Hippocampal formation (tissue), 2 donors: ENCODE measurements at places on chromosomes 1 and 21.

DNA sequence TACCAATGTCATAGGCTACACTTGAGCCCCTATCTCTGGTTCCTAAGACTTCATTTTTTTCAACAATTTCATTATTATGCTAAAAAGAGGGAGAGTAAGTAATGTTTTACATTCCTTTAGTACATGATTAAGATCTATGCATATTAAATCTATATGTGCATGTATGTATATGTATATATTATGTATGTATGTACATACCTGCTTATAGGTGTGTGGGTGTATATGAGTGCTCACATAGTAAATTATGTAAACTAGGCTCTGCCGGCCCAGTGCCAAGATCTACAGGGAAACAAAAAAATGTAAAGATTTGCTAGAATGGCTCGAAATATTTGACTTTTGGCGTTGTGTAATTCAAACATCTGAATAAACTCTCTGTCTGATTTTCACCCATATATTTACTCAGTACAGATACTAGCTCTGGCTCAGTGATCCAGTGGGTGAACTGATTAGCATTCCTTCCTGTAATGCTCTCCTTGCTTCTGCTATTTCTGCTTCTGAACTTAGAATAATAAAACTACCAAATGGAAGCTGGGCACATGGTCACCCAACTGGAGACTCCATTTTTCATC, 113.1 kb upstream of the FGGY start:
- no peak for DNase-seq

GRCh38 chr1:236395230-236395946, 1.3 kb downstream of the EDARADD start:
- DNase-seq = no peak

- no peak for DNase-seq
These were observed 97.4 kb upstream of the GFI1 start for GRCh38 chr1:92583821-92584760.

GRCh38 chr1:244817415-244817894, 18.0 kb upstream of the COX20 start:
- DNase-seq = no peak

- no peak for DNase-seq
These were observed 49.5 kb upstream of the DNAJC6 start for GRCh38 chr1:65259816-65260215.

DNA sequence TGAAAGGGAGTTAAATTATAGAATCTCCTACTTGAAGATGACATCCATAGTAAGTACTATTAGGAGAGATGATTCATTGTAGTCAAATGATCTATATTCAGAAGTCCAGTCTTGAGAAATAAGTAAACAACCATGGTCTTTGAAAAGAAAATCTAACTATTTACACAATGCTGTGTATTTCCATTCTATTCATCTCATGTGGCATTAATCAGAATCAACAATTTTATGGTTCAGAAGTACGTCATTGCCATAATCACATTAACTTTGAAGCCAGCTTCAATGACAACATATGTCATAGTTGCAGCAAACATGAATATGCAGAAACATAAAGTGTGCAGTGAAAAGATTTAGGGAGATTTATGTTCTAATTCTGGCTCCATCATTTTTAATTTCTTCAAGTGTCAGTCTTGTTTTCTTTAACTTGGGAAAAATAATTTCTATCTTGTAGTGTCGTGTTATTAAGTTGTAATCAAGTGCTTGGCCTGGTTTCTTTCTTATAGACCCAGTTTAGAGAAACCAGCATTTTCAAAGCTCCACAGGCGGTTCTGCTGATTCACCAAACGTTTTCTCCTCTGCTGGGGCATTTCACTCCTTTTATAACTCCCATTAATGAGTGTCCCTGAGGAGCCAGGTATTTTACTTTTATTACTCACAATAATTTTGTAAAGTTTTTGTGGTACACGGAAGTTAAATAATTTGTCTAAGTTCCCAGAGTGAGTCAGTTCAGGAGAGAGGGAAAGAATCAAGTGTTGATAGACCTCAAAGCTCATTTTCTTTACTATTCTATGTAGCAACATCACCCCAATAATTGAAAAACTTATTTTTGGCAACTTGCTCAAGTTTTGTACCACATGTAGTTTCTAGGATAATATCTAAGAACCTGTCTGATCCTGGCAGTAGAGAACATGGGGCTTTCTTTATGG, 35.9 kb upstream of the PTGS2 start:
- no peak for DNase-seq

DNA sequence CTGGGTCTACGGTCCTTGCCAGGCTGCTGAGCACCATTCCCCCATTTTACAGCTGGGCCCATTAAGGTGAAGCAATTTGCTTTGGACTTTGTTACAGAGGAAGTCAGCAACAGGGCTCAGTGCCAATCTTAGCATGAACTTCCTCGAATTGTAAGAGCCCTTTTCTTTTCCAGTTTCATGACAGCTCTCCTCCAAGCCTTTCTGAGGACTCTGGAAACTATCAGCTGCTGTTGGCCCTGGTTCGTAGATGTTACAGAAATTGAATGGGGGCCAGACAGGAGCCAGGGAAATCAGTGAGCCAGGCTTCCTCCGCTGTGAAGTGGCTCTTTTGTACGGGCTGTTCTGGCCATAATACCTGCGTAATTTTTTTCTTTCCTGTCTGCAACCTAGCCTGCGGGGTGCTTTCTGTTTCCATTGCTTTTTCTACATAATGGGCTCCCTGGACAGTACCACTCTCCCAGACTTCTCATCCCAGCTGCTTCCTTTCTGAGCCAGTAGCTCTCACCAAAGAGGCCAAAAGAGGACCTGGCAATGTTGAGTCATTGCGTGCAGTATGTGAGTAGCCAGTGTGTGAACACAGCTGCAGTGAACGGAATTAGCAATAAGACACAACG, 386.3 kb downstream of the DISC1 start:
- no peak for DNase-seq

- peak; percentile 3 for DNase-seq
These were observed 1.2 kb downstream of the NEGR1 start for GRCh38 chr1:72281144-72281543.

DNA sequence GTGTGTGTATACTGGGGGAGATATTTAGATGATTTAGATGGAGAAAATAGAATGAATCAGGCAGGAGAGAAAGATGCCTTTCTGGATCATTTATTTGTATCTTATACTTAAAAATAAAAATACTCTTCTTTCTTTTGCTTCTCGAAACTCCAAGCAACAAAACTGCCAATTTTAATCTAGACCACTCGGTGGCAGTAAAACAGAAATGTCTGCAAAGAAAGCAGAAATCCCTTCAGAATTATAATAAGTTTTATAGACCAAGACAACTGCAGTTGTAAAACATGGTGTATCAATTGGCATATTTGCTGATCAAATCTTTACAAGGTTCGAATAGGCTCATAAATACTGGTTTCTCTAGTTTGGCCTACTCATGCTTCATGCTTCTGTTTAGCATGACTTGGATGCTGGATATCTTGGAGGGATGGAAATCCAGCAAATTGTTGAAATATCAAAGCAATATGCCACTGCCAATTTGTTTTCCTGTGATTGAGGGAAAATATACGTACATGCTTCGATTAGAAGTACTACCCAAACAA, 15.1 kb upstream of the C1orf87 start:
- DNase-seq = no peak

DNA sequence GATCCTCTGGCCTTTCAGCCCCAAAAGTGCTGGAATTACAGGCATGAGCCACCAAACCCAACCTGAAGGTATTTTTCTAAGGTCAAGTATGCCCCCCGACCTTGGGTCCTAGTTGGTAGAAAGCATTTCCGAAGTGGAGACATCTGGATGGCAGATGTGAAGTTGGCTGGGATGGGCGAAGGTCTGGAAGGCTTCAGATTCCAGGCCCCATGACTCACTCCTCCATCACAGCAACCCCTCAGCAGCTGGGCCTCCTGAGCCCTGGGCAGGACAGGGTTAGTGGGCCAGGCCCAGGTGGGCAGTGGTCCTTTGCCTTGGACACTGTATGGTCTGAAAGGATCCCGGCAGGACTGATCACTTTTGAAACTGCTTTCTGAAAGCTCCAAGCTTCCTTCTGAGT, 23.3 kb downstream of the NAV1 start:
- DNase-seq = no peak

DNA sequence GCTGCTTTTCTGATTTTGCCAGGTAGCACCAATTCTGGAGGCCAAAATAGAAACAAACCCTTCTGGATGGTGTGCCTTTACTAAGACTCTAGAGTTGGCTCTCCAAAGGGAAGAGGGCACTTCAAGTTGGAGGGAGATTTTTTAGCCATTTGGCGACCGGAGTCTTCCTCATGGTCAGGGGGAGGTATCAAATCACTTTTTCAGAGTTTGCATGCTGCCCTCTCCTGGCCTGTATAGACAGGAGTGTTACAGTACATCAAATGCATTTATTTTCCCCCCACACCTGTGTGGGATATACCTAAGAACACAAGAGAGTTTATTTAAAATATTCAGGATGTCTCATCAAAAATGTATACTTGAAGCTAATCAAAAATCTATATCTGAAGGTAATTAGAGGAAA, 3.2 kb downstream of the GREM2 start:
- DNase-seq = no peak

- DNase-seq = no peak
These were observed 1.5 kb upstream of the CRABP2 start for GRCh38 chr1:156706657-156707416.

DNA sequence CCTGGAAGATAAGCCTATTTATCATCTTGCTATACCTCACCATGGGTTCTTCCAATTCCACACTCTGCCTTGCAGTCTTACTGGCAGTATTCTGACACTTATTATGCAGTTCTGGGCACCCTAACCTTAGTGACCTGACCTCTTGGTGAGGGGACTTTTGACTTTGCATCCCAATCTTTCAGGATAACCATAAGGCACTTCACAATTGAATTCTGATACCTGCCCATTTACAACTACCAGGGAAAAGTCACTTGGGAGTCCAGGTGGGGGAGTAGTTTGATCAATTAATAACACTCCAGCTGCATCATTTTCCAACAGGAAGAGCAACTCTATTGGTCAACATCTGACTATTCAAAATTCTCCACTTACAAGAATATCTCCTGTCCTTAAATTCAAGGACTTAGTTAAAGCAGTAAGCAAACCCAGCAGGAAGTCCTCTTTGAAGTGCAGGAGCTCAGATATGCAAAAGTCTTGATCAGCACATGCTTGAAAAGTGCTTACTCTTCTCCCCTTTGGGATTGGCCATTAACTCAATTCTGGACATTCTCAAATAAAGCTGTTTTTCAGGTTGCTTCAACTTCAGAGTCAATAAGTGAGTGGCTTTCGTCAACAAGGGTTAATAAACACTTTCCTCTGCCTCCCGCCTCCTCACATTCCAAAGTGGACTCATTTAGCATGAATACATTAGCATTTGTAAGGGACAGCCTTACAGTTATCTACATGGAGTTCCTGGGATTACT, 177.4 kb upstream of the NRIP1 start:
- no peak for DNase-seq

DNA sequence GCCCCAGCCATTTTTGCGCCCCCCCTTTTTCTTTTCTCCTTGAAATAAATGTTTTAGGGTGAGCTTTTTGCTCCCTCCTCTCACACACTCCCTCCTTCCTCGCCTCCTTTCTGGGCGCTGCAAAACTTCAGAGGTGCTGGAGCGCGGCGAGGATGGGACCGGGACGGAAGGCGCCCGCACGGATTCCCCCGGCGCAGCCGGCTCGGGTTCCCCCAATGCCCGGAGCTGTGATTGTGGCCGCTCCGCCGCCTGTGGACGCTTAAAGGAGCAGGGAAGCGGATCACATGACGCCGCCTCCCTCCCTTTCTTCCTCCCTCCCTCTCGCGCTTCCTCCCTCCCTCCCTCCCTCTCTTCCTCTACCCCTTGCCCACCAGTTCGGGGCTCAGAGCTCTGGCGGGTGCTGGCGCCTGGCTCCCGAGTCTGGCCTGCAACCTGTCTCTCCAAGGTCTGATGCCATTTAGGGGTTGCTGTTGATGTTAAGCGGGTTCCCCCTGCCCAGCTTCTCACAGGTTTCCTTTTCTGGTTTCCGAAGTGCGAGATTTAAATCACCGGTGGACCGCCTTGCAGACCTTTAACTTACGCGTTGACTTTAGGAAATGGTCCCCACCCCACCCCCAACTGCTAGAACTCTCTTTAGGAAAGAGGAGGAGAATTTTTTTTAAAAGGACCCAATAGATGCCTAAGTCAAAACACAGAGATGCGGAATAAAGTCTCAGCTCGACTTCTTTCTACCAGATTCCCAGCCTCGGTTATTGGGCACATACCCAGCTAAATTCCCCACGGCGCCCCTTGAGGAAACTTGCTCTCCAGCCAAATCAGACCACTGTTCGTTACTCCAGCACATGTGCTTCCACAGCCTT, at the start of gene WLS:
Gene WLS, minus strand, starts transcription at position 235 of the 860 bp plus-strand sequence. Its CDS starts 224 bp downstream, at position 11.
- peak; percentile 60 for DNase-seq

DNA sequence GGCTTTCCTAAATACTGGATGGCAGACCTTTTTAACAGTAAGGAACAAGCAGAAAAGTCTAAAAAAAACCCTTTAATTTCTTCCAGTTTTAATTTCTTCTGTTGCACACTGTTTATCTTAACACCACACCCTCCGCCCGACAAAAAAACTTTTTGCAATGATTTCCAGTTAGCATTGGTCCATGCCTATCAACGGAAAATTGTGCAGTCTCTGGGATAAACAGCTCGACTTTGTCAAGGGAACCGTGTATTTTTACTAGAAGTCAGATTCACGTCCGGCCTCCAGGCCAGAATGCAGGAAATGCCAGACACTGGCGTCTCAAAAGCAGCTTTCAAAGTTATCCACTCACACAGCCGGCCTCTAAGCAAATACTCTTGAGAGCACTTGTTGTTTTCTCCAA, 378 bp upstream of the NUP210L start:
- DNase-seq = no peak
